ENCODE measurements at places on chromosomes 2 and 18.

- DNase-seq = no peak
These were observed 3.7 kb upstream of the SERTAD2 start for GRCh38 chr2:64657411-64657810.

DNA sequence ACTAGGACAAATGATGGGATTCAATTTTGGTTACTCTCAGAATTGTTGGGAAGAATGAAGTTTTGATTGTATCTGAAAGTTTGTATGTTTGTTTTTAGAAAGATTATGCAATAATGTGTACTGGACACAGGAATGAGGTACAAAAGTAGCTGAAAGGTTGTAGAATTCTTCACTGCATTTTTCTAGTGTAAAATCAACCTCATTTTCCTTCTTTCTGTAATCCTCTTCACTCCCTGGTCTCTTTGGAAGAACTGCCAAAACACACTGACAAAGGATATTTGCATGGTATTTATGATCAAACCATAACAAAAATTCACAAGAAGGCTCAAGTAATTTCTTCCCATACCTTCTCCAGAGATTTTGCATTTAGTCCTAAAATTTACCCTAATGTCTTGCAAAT is 110.7 kb downstream of the ZEB2 start:
- DNase-seq = no peak

GRCh38 chr2:204072443-204073324 is 136.1 kb downstream of the ICOS start:
- no peak for DNase-seq

GRCh38 chr2:101473911-101474701 is 806 bp downstream of the RFX8 start:
- no peak for DNase-seq

GRCh38 chr2:205764270-205764746 is 82.0 kb downstream of the NRP2 start:
- no peak for DNase-seq

- no peak for DNase-seq
These were observed 119.6 kb upstream of the ARL5A start for GRCh38 chr2:151947813-151948165.

GRCh38 chr2:38075507-38076151 is at the start of gene CYP1B1:
TSS of gene CYP1B1 (minus strand) at chr2:38076151. CDS start at chr2:38075388, 763 bp downstream.
- no peak for DNase-seq

GRCh38 chr2:69767034-69767433 is 25.1 kb downstream of the ANXA4 start:
- DNase-seq = no peak

- DNase-seq = no peak
These were observed 1719.2 kb upstream of the PIK3C3 start for GRCh38 chr18:40235836-40236235.

- no peak for DNase-seq
These were observed 156.7 kb upstream of the TFPI start for GRCh38 chr2:187710791-187711521.

GRCh38 chr2:196957881-196958525 is 31.5 kb upstream of the PGAP1 start:
- no peak for DNase-seq

GRCh38 chr2:239589270-239589825 is 188.5 kb upstream of the HDAC4 start:
- no peak for DNase-seq

- DNase-seq = peak; percentile 27
These were observed 45.4 kb downstream of the FER1L5 start for GRCh38 chr2:96687711-96688640.

GRCh38 chr18:70380915-70381896 is 92.4 kb downstream of the SOCS6 start:
- DNase-seq = peak; percentile 76

GRCh38 chr2:190896477-190896876 is 15.9 kb downstream of the GLS start:
- no peak for DNase-seq

DNA sequence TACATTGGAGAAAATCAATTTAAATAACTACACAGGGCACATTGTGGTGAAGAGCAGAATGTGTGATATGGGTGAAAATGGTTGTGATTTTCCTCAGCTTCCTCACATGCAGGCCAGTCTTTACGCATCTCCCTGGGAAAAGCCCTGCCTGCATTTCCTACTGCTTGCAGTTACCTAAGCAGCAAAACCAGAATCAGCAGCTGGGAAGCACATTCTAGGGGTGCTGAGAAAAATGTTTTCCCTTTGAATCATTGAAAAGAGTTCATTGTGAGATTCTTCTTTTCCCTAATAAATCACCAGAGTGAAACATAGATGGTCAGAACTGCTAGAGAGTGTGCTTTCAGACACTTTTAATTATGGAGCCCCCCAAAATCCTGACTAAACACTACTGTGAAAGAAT is 656.0 kb downstream of the TDRD15 start:
- no peak for DNase-seq

GRCh38 chr2:179692043-179692442 is 169.4 kb downstream of the ZNF385B start:
- DNase-seq = no peak

DNA sequence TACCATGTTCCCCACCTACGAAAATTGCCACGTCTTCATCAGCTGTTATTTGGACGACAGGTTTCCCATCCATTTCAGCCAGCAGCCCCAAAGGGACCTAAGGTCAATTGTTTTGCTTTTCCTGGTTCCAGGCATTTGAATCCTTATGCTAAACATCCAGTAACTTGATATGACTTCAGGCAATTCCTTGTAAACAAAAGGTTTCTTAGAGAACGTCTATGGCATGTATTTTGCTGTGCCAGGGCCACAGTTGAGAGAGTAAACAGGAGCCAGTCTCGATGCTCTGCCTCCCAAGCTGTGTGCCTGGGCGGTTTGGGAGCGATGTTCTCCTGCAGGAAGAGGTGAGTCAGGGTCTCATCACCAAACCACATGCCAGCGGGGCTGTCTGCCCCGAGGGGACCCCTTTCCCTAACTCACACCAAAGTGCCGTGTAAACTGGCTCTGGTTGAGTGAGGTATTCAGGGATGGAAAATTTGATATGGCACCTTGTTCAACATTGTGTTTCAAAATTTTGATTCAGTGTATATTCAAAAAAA is 12.9 kb upstream of the MC5R start:
- DNase-seq = no peak

Measured in SHP77 (cell line).